ENCODE measurements at places on chromosomes 16 and 17.

- DNase-seq: no peak
These were observed 7.8 kb upstream of the KIAA0513 start for GRCh38 chr16:85019659-85020245.

- no peak for DNase-seq
These were observed 85.7 kb downstream of the CDYL2 start for GRCh38 chr16:80718480-80719220.

- no peak for DNase-seq
These were observed 172.3 kb downstream of the KATNIP start for GRCh38 chr16:27722207-27722606.

DNA sequence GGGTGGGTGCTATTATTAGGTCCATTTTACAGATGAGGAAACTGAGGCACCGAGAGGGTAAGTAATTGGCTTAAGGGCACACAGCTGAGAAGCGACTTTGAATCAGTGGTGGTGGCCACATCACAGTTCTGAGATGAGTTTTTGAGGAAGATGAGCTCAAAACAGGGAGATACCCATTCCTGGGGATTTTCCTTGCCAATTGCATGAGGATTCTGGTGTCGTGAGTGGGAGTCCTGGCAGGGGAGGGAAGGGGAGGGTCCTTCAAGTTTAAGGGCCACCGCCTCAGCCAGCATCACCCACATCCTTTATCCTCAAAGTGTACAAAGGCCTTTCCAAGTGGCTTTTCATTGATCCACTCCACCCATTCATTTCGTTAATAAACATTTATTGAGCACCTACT is 45.3 kb downstream of the IL21R start:
- DNase-seq: no peak

DNA sequence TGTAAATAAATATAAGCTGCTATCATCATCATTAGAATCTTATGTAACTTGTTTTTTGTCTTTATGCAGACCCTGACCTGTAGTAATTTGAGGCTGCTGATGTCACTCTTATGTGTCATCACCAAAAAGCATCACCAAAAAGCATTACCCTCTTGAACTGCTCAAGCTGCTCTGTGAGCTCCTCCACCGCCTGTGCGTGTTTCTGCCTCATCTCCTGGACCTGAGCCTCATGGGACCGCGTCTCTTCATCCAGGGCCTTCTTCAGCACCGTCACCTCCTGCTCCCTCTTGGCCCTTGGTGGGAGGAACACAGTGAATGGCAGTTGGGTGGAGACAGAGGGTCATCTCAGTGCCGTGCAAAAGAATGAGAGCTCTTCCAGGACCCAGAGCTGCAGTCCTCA is 82.4 kb downstream of the NDE1 start:
- no peak for DNase-seq

- no peak for DNase-seq
These were observed at the start of gene SPEM1 for GRCh38 chr17:7419819-7420610. Gene SPEM1, plus strand, starts transcription at chr17:7420324. Its CDS starts 61 bp downstream, at chr17:7420385.

DNA sequence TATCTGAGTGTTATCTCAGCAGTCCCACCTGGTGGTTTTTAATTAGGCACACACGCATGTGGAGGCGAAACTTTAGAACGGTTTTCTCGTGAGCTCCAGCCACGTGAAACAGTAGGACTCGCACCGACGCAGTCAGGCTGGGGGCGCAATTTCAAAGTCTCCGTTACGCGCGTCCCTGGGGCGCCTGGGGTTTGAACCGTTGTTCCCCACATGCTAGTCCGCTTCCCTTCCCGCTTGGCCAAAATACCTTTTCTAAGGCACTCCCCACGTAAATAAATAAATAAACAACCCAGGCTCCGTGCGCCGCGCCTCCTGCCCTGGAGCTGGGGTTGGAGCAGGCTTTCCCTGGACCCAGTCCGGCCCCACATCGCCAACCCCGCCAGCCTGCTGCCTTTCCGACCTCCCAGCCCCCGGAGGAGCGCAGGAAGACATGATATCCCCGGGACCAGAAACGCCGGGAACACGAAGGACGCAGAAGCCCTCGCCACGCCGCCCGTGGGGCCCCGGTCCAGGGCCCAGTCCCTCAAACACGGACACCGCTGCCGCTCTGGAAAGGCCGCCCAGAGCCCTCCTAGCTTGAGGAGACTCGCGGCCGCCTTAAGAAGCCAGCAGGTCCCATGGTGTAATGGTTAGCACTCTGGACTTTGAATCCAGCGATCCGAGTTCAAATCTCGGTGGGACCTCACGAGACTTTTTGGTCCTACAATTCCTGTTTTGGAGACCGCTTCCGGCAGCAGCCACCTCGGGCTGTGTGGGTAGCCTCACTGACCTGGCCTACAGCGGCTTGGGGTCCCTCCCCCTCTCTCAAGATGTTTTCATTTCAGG is 18.2 kb downstream of the GNGT2 start:
- DNase-seq: peak; percentile 92

DNA sequence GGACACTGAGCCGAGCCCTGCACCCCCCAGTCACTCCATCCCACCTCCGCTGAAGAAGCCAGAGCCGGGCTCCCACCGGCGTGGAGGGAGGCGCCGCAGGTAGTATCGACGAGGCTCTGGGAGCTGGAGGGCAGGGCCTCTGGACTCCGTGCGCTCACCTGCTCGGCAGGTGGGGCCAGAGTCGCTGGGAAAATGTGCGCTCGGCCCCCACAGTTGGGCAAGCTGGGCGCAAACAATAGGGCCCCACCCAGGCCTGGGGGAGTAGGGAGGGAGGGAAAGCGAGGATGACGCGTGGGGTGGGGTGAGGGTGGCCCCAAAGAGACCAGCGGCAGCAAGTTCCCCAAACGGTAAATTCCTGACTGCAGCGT is 668 bp downstream of the JUP start:
- DNase-seq: peak; percentile 94

DNA sequence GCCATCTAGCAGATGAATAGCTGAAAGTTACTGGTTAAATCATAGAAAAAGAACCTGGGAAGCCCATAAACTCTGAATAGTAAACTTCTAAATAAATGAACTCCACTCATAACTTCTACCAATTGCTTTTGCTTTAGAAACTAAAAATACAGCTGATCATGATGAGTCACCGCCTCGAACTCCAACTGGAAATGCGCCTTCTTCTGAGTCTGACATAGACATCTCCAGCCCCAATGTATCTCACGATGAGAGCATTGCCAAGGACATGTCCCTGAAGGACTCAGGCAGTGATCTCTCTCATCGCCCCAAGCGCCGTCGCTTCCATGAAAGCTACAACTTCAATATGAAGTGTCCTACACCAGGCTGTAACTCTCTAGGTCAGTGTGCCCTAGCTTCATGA is 9.7 kb downstream of the KAT7 start:
- no peak for DNase-seq

- no peak for DNase-seq
These were observed 9.0 kb downstream of the LRRC37B start for GRCh38 chr17:32016231-32016630.

DNA sequence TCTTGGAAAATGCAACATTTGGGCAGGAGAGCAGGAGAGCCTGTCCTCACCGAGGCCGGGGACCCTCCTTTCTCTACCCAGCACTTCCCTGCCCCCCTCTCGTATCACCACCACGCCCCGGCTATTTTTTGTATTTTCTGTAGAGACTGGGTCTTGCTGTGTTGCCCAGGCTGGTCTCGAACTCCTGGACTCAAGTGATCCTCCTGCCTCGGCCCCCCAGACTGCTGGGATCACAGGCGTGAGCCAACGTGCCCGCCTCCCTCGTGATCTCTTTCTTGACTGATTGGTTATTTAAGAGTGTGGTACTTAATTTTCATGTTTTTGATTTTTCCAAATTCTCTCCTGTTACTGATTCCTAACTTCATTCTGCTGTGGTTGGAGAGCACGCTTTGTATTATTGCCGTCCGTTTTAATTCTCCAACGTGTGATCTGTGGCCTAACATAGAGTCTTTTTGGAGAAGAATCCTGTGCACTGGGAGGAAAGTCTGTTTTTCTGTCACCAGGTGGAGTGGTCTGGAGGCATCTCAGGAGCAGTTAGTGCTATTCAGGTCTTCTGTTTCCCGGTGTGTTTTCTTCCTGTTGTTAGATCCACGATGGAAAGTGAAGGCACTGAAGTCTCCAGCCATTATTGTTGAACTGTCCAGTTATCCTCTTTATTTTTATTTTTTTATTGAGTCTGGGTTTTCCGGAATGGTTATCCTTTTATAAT is 40.4 kb downstream of the ZNF778 start:
- peak; percentile 49 for DNase-seq

- no peak for DNase-seq
These were observed 390.9 kb downstream of the SEC14L1 start for GRCh38 chr17:77531641-77532040.

GRCh38 chr16:5870886-5871691 is 773.5 kb upstream of the EEF2KMT start:
- no peak for DNase-seq

DNA sequence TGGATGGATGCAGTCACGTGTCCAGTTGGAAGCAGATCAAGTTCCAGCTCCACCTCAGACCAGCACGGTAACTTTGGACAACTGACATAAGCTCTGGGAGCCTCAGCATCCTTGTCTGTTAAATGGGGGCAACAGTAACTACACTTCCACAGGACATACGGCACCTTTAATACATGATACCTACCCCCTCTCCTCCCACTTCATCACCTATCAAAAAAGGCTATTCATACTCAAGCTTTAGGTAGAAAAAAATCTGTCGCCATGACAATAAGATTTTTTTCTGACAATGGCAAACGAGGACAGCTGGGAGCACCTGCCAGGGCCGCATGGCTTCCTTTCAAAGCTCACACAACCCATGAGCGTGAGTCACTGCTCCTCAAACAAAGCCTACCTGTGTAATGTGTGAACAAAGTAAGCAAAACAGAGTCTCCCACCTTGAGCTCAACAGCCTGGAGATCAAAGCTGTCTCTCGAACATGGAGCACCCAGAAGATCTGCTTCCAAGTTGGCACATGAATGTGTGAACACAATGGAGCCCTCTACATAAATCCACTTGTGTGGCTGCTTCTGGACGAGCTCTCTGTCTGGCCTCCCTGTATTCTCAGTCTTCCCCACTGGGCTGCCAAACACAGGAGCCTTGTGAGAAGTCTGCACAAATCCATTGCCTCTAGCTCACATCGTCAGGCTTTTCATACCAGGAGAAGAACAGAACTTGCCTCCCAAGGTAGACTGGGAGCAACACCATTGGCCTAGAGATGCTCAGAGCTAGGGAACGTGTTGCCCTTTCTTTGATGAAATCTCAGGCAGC is 459.7 kb downstream of the SOX9 start:
- DNase-seq: peak; percentile 78

DNA sequence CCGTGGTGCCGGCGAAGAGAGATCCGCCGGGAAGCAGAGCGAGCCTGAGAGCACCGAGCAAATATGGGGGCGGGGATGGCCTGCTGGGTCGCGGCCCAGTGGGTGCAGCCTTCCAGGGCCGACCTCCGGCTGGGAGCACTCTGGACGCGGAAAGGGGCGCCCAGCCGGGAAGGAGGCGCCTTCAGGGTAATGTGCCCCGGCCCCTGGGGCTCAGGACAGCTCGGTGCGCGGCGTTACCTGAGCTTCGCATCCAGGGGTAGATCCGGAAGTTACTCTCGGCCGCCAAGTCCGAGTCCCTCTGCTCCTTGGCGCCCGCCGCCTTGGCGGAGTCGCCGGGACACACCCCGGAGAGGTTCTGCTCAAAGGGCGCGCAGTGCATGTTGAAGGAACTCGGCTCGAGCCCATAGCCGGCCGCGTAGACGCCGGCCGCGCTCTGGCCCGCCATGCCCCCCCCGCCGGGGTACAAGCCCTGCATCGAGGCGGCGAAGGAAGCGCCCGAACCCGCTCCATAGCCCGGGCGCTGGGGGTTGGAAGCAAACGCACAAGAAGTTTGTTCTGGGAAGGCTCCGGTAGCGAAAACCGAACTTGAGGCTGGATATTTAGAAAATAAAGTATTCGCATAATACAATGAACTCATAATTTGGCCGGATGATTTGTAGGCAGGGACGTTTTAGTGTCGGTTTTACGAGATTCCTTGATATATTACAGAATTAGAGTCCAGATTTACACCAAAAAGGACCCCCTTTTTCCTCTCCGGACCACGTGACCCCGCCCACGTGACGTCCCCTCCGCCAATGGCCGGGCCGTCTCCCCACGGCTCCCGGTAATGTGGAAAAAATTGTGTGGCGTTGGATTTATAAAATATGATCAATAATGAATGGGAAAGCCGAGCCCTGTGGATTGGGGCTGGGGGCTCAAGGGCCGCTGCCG is at the start of gene HOXB7:
HOXB7 (minus strand) TSS at position 736 of the 930 bp plus-strand sequence; CDS start at position 637, 99 bp downstream.
- DNase-seq: peak; percentile 92

DNA sequence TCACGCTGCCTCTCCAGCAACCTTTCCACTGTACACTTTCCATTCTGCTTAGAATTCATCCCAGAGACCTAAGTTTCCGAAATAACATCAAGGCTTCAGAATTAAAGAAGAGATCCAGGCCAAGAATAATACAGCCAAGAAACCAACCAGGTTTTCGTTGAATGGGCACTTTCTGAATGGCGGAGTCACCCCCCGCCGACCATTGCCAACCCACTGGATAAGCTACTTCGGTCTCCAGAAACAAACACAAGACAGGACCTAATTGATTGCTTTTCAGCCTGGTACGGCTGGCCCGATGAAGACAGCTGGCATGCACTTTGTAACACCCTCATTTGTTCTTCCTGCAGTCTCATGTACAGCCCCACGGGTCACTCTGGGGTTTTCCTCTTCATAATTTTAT is 308.1 kb upstream of the ZFHX3 start:
- DNase-seq: no peak

GRCh38 chr16:27109666-27110523 is 43.2 kb downstream of the C16orf82 start:
- peak; percentile 81 for DNase-seq

DNA sequence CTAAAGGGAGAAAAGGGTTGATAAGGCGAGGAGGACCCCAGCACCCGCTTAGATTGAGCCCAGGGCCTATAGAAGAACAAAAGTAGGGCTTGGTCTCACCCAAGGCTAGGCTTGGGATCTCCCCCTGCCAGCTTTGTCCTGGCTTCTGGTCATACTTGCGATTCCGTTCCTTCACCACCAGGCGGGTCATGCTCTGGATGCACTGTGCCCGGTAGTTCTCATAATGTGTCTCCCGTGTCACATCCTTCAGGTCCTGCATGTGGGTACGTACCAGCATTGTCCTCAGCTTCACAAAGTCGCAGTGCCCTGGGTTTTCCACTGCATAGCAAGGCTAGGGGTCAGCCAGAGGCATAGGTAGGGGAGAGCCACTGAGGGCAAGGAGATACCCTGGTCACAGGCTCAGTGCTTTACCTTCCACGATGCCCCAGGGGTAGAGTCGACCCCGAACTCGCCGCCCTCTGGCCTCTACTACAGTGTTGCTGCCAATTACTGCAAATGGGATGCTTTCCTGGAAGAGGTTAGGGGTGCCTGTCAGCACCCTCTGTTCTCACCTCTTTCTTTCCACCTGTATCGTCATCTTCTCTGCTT is 6.5 kb upstream of the MTMR4 start:
- no peak for DNase-seq

DNA sequence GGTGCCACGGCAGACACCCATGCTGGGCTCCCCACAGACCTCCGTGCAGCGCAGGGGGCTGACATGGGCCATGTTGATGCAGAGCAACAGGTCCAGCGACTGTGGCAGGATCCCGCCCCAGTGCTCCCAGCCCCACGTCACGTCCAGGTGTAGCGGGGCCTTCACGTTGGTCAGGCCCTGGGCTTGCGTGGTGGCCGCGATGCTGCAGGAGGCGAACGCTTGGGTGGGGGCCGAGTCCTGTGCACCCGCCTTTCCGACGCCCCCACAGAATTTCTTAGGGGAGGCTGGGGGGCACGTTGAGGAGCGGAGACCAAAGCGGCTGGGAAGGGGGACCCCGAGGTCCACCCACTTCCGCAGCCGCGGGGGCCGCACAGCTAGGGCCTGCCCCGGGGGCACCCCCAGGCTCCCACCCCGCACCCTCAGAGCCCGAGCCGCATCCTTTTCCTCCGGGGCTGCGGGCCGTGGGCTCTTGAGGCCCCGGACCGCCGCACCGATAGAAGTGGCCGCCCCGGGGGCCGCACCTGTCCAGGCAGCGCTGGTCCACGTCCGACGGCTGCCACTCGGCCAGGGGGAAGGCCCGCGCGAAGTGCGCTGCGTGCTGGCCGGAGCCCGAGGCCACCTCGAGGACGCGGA is 416 bp downstream of the METTL26 start:
- no peak for DNase-seq

All from Caco-2 (cell line).